ENCODE measurements at places on chromosomes 6 and 20.

DNA sequence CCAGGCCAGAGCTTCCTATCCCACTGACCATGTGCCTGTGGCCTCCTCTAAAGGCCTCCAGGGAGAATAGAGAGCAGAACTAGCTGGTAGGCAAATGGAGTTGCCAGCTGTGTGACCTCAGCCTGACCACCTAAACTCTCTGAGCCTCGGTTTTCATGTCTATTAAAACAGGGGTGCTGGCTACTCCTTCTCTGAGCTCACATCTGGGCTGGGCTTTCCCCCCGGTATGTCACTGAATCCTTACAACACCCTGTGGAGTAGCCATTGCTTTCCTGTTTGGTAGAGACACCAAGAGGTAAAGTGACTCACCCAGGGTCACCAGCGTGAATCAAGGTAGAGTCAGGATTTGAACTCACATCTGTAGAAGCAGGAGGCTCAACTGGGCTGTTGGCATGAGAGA lies 132.1 kb downstream of the JPH2 start:
- DNase-seq = no peak

- DNase-seq = no peak
These were observed 54.4 kb downstream of the OPRM1 start for GRCh38 chr6:154093231-154094044.

DNA sequence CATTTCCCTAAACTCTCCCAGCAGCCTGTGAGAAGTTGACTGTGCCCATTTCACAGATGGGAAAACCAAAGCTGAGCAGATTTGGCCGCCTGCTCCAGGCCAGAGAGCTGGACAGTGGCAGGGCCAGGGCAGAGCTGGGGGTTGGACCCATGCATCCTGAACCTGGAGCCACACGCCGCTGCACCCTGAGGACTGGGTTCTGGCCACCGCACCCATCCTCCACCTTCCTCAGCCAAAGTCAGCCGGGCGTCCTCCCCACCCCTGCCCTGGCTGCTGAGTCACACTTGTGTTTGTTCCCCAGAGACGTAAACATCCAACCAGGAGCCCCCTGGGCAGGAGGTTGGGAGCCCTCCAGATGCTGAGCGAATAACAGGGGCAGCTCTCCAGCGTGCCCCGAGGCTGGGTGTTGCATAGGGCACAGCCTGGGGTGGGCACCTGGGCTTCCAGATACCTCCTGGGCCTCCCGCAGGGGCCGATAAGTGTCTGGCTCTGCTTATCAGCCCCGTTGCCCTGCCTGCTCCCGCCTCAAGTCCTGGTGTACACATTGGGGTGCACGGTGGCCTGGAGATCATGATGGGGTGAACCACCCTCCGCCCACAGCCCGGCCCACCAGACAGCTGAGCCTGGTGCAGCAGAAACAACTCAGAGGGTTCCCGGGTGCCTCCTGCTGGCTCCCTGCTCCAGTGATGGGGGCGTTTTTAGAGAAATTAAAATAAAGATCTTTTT lies 23.8 kb downstream of the RBM38 start:
- DNase-seq = no peak

- DNase-seq = no peak
These were observed 42.2 kb downstream of the RFPL4B start for GRCh38 chr6:112389361-112389760.

GRCh38 chr20:38812709-38813573 lies 7.4 kb downstream of the PPP1R16B start:
- no peak for DNase-seq

DNA sequence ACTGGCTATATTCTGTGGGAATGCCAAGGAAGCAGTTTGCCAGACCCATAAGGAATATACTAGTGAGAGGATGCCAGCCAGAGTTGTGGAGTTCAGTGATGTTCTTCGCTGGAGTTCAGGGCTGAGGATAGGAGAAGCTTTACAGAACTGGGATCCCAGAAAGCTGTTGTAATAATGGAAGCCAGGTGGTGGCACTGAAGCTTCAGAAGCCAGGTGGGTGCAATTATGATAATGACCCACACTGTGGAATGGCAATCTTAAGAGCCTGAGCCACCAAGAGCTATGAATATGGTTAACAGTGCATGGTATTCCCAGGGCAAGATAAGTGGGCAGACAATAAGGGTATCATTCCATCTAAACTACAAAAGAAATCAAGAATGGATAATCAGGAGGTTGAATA lies 25.1 kb upstream of the ENPP1 start:
- DNase-seq = no peak

- no peak for DNase-seq
These were observed 212.6 kb downstream of the KIF16B start for GRCh38 chr20:16360668-16361067.

GRCh38 chr6:25583099-25583498 lies 68.9 kb upstream of the SCGN start:
- no peak for DNase-seq

- no peak for DNase-seq
These were observed 1066.8 kb upstream of the CITED2 start for GRCh38 chr6:140441256-140441655.

- DNase-seq = no peak
These were observed 41.2 kb downstream of the PLCG1 start for GRCh38 chr20:41178495-41178894.

DNA sequence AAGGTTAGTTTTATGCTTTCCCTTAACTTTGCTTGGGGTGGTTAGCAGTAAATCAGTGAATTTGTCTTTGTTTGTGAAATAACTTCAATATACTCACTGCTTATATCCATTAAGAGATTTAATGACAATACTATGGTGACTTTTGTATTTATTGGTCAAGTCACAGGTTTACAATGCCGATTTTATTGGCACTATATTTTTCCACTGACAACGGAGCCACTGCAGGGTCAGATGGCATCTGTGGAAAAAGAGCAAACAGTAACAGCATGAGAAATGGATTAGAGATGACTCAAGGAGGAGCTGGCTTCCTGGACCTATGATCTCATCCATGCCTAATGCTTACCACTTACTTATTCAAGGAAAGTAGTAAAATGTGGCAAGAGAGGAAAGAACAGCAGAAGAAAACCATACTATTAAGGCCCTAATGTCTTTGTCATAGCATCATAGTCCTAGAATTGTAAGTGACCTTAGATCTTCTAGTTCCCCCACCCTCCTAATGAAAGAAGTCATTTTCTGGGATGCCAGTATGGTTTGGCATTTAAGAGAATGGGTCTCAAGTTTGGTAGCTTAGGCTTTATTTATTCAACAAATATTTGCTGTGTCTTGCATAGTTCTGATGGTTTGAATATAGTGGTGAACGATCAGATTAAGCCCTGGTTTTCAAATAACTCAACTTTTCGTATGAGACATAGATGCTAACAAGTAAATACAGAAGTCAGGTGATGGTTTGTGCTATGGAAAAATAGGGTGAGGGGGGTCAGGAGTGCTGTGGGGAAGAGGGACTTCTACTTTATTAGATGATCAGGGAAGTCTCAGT lies 18.5 kb downstream of the RNF144B start:
- DNase-seq = no peak

GRCh38 chr20:19807946-19808330 lies 49.9 kb downstream of the RIN2 start:
- no peak for DNase-seq

DNA sequence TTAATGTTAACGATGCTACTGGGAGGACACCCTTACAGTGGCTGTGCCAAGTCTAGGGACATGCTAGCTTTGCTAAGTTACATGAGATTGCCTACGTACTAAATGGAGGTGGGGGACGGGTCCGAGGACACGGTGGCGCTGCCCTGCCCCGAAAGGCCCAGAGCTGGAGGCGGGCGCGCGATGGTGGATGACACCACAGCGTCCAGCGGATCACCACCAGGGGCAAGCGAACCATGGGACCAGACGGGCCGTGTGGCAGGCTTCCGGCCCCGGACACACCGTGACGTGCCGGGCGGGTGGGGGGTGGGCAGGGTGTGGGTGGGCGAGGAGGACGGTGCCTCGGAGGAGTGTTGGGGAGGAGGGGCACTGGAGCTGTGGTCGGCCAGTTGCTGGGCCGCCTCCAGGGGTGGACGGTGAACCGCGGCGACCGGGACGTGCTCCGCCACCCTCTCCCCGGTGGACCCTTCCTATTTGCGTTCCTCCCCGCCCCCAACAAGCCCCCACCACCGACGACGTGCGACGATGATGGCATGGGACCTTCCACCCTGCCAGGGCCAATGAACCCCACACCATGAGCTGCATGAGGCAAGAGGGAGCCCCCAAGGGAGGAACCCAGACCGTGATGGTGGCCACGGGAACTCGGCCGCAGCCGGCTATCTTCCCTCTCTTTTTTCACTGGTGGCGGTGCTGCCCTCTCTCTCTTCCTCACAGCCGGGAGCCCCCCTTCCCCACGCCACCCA lies 773.3 kb upstream of the DEFB115 start:
- DNase-seq = no peak

DNA sequence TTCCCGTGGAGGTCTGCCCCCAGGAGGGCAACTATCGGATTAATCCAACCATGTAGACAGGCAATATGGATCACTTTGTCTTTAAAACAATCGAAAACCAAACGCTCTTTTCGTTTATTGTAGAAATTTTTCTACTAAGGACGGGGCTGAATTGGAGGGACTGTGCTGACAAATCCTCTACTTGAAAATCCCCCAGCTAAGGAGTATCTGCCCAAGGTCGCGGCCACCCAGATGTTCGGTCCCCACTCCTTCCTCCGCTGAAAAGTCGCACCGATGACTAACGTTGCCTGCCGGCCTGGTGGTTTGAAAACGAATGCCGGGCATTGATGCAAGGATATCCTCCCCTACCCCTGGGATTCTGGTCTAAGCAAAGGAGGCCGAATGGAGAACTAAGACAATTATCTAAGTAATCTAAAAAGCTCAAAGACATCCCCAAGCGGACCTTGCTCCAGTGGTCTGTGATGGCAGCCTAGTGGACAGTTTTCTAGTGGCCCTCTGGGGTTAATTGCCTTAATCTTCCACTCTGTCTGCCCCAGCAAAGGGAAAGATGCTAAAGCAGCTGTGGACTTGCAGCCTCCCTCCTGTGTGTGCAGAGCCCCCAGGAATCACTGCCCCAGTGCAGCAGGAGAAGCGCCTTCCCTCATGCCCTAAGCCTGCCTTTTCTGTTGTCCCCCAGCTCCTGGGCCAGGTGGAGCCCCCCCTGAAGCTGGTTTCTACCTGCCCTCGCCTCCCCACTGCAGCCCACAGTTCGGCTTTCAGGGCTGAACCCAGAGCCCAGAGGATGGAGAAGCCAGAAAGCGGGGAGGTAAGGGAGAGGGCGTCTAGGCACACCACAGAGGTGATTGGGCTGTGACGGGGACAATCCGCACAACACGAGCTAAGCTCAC lies 3.6 kb upstream of the FOXC1 start:
- no peak for DNase-seq

DNA sequence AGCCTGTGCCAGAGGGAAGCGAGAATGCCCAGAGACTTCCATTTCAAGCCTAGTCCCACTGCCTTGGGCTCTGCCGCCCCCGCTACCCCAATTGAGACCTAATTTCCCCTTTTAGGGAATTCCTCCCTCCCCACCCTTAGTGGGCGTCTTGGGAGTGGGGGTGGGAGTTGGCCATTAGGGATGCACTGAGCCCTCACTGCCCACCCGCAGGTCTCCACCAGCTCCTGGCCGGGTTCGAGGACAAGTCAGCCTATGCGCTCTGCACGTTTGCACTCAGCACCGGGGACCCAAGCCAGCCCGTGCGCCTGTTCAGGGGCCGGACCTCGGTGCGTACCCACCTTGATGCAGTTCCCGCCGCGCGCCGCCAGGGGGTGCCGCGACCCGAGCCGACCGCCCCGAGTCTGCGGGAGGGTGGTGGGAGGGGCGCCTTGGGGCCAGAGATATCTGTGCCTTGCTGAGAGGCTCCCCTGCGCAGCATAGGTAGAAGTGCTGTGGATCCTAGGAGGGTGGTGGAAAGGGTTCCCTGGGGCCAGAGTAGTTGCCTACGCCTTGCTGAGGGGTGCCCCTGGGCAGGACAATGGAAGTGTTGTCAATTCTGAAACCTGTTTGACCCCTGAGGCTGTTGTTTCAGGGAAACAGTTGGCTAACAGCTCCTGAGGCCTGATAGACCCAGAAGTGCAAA lies 9.2 kb downstream of the ITPA start:
- DNase-seq = peak; percentile 50

DNA sequence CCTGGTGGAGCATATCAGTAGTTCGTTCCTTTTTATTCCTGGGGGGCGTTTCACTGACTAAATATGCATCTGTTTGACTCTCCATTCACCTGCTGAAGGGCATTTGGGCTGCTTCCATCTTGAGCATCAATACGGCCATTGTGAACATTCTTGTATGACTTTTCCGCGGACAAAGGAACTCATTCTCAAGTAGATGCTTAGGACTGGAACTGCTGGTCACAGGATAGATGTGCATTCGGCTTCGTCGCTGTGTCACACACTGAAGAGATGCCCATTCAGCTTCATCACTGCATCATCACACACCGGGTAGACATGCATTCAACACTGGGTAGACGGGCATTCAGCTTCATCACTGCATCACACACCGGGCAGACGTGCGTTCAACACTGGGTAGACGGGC lies 95.3 kb downstream of the TAF4 start:
- no peak for DNase-seq

GRCh38 chr6:123925350-123925749 lies 121.7 kb downstream of the NKAIN2 start:
- no peak for DNase-seq

Measured in stimulated activated CD8-positive, alpha-beta memory T cell treated with anti-CD3 and anti-CD28 coated beads, Interleukin-4, amount 100 ng/mL, for 1 hour (primary cell).